ENCODE measurements at places on chromosomes 1 and 21.

GRCh38 chr1:231774719-231775335, 148.2 kb downstream of the DISC1 start:
- DNase-seq: no peak

DNA sequence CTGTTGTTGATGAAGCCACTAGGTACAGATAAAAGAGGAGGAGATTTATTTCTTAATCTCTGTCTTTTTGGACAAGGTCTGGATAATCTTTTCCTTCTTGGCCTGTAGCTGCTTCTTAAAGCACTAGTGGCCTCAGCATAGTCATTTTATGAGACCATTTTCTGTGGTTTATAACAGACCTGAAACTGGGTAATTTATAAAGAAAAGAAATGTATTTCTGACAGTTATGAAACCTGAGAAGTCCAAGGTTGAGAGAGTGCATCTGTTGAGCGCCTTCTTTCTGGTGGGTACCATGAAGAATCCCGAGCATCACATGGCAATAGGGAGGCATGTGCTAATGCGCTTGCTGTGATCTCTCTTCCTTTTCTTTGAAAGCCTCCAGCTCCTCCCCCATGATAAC, 36.7 kb upstream of the PDC start:
- DNase-seq: no peak

DNA sequence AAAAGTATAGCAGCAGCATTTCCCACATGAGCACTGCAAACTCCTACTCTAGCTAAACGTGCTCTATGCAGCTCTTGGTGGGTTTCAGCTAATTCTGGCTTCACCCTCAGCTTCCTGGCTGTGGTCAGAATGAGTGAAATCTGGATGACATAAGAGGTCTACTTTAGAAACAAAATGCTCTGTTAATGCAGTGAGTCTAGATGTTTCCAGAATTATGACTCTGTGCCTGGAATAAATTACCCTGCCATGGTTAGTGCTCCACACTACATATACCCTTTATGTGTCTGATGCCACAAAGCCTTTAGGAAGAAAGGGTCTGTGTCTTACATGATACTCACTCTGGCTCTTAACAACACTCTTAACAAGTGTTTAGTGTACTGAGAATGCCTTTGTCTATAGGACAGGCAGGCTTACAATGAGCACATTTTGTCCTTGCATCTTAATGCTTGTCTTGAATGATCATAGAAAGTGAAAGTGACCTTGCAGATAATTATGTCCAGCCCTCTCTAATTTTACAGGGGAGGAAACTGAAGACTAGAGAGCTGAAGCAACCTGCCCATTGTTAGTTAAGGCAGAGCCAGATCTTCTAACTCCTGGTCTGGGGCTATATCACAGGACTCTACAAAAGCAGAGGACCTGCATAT, 9.2 kb downstream of the S100A10 start:
- no peak for DNase-seq

- no peak for DNase-seq
Observed at GRCh38 chr1:168504064-168504837, 39.5 kb downstream of the XCL2 start.

- DNase-seq: no peak
Observed at GRCh38 chr1:17757426-17757825, 2.3 kb downstream of the ACTL8 start.

- peak; percentile 64 for DNase-seq
Observed at GRCh38 chr21:35933466-35933865, 126.9 kb downstream of the SETD4 start.

DNA sequence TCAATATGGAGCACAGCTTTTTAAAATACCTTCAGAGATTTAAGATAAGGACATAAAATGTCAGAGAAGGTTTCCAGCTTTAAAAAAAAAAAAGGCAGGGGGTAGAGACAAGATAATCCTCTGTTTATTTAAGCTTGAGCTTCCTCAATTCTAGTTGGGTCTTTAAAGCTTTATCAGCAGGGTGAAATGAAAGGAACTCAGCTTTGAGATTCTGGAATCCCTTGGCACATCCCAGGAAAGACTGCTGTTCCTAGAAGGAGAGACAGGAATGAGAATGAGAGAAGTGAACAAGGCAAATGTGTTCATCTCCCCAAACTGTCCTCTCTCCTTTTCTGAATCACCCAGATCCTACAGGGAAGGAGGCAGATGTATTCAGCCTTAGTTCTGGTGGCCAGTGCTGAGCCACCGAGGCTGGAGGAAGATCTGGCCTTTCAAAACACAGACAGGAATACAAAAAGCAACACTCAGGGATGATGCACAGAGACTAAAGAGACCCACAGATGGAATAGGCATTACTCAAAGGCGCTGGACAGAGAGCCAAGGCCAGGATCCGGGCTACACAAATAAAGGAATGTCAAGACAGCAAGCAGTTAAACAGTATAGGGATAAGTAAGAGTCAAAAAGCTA, 385.8 kb upstream of the DUSP10 start:
- no peak for DNase-seq

- DNase-seq: peak; percentile 77
Observed at GRCh38 chr1:154325583-154326545, 539 bp downstream of the ATP8B2 start.

DNA sequence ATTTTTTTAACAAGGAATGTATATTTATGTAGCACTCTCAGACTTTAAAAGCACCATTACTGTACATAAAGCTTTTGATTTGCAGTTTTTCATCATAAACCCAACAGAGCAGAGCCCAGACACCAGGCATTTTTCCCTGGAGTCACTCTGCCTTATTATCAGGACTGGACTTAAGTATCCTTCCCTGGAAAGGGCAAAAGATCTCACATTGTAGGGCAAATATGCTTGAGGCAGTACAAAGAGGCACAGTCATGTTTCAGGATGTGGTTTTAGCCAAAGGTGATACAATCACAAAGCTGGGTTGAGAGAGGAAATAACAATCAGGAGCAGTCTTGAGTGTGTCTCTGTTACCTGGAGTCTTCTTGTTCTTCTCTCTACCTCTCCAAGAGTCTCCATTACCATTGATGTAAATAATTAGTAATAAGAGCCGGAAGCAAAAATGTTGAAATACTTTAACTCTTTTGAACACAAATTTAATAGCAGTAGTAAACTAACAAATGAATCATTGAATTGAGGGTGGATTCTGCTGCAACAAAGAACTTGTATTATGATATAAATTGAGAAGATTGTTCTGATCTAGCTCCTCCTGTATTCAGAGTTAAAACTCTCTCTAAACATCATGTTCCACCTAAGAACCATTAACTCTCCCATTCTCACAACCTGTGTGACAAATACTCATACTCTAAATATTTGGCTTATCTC, 160.5 kb downstream of the LTN1 start:
- no peak for DNase-seq

DNA sequence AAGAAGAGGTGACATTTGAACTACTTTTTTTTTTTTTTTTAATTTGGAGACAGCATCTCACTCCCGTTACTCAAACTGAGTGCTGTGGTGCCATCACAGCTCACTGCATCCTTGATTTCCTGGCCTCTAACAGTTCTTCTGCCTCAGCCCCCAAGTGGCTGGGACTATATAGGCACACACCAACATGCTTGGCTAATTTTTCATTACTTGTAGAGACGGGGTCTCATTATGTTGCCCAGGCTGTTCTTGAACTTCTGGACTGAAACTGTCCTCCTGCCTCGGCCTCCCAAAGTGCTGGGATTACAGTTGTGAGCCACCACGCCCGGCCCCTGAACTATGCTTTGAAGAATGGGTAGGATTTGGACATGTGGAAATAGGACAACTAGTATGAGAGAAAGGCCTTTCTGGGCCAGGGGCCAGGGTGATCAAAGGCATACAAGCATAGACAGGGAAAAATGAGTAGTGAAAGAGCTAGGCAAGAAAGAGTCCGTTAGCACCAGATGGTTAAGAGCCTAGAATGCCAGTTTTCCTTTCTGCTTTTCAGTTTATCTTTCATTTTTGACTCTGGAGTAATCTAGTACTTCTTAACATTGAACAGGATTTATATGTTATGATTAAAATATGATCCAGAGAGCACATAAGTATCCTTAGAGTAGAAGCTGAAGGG, 6.3 kb downstream of the RABGAP1L start:
- no peak for DNase-seq

GRCh38 chr21:39842741-39843459, 24.3 kb upstream of the PCP4 start:
- DNase-seq: no peak

DNA sequence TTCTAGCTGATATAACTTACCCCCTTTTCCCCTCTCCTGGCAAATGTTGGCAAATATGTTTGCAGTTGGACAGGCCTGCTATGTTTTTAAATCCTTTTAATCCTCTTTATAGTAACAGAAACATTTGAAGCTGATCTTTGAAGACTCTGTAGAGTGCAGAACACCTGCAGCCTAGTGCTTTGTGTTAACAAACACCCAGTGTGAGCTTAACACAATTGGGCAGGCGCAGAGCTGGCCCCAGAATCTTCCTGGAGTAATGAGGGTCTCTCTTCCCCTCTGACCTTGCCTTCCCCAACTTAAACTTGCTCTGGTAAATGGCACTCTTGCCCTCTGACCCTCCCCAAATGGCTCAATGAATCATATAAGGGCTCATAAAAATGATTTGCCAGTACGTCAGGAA, 247.9 kb upstream of the LYPLAL1 start:
- DNase-seq: no peak

DNA sequence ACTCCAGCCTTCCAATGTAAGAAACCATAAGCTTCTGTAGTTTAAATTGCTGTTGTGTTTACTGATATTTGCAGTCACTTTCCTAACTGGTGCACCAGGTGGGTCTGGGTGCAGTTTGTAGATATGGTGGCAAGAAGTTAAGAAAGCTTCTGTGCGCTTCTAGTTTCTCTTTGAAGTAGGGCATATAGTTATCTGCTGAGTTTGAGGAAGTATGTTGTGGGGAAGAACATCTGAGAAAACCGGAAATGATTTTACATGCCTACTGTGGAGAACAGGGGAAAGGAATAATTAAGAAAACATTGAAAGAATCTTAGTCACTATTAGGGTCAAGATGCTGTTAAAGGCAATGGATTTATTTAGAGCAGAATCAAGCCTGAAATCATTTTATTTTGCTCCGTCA, 14.9 kb upstream of the SLC44A5 start:
- no peak for DNase-seq

- no peak for DNase-seq
Observed at GRCh38 chr21:29462479-29462878, 163.8 kb downstream of the BACH1 start.

- peak; percentile 41 for DNase-seq
Observed at GRCh38 chr1:39406533-39407450, 84.6 kb upstream of the BMP8A start.

DNA sequence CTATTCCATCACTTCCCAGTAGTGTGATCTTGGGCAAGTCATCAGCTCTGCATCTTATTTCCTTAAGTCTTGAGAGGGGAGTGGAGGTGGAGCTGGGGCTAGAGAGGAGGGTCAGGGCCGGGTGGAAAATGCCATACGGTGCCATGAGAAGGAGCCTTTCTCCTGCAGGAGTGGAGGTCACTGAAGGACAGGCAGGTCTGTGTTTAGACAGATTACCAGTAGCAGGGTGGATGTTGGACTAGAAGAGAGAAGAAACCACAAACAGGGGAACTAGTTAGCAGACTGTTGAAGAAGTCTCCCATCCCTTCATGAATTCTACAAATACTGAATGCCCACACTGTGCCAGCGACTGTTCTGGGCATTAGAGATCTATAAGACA, 13.9 kb upstream of the CPT2 start:
- no peak for DNase-seq

DNA sequence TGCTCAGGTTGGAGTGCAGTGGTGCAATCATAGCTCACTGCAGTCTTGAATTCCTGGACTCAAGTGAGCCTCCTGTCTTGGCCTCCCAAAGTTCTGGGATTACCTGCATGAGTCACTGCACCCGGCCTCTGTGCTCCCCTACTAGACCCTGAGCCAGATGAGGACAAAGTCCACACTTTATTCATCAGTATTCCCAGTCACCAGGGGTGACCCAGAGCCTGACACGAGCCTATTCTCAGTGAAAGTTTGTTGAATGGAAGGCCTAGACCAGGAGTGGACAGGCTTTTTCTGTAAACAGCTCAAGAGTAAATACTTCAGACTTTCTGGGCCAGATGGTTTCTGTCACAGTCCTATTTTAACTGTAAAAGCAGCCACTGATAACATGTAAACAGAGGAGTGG, 68.2 kb downstream of the MAB21L3 start:
- no peak for DNase-seq

DNA sequence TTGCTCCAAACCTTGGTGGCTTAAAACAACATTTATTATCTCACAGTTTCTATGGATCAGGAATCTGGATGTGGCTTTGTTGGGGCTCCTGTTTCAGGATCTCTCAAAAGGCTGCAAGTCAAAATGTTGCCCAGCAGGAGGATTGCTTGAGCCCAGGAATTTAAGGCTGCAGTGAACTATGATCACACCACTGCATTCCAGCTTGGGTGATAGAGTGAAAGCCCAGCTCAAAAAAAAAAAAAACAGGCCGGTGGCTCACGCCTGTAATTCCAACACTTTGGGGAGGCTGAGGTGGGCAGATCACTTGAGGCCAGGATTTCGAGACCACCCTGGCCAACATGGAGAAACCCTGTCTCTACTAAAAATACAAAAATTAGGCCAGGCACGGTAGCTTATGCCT, 30.0 kb downstream of the BCAS2 start:
- DNase-seq: no peak

DNA sequence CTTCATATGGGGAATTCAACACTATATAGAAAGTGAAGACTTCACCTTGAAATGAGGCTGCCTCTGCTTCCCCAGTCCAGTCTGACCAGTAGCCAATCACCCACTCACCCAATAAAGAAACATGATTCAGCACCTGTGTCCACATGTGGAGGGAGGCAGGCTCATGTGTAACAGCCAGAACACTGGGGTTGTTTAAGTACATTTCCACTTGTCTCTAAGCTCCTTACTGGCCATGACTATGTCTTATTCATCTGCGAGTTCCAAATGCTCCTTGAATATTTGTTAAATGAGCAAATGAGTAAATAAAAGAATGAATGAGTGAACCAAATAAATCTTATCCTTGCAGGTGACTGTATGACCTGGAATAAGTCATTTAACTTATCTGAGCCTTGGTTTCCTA, 100.1 kb downstream of the BRINP2 start:
- DNase-seq: no peak

DNA sequence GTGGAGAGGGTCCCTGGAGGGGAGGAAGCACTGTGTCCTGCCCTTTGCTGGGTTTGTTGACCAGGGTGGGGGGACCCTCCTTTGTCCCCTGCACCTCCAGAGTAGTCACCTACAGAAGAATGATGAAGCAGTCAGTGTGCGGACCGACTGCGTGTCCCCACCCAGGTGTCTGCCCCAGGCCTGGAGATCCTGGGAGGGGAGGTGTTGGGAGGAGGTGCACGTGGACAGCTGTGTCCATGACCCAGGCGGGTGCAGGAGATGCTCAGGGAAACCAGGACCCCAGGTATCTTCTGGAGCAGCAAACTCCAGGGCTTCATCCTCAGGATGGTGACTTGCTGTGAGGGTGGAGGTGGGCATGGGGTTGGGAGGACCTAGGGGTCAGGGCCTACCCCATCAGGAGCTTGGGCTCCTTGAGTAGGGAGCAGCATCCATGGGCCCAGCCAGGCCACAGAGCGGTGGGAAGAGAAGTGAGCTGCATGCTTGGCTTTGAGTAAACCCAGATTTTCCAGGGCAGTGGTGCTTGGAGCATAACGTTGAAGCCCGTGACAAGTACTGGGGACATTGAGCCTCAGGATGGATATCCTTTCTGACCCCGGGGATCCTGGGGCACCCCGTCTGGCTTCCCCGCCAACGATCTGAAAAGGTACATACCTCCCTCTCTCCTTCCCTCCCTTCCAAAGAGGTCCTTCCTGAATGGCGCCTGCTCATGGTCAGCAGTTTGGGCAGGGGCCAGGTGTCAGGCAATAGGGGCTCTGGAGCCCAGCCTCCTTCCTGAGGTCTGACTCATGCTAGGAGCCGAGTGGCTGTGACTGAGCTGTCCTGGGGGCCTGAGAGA, 13.7 kb downstream of the ACTRT2 start:
- no peak for DNase-seq

Data from HTR-8/SVneo (cell line).